Effector memory CD8-positive, alpha-beta T cell (primary cell): ENCODE measurements at places on chromosomes 7 and 10.

GRCh38 chr7:137371616-137372015 is 28.1 kb upstream of the PTN start:
- no peak for DNase-seq

- DNase-seq: no peak
These were observed 62.6 kb downstream of the COL13A1 start for GRCh38 chr10:69864321-69864720.

GRCh38 chr7:144628176-144628575 is 207.7 kb downstream of the TPK1 start:
- no peak for DNase-seq

DNA sequence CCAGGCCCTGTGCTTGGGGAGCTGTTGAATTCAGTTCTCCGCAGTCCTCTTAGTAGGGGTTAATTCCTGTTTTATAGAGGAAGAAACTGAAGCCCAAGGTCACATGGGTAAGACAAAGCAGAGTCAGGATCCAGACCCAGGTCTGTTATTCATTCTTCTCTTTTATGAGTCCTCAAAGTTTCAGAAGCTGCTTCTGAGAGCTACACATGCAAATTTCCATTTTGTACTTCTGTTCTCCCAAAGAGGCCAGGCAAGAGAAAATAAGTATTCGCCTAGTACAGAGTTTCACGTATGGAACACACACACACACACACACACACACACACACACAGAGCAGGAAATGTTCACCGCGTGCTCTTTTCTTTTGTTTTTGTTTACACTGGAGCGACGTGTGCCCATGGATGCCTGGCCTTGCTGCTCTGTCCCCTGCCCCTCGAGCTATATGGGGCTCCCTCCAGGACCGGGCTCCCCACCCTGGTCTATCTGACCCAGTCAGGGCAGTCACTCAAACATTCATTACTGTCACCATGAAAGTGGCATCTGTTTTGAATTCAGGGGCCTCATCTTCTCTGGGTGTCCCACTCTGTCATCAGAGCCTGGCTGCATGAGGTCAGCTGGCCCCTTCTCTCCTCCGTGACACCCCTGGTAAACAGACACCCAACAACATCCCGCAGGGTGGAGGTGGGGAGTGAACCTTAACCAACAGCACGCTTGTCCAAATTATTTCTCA is 84.4 kb downstream of the TNS3 start:
- no peak for DNase-seq

DNA sequence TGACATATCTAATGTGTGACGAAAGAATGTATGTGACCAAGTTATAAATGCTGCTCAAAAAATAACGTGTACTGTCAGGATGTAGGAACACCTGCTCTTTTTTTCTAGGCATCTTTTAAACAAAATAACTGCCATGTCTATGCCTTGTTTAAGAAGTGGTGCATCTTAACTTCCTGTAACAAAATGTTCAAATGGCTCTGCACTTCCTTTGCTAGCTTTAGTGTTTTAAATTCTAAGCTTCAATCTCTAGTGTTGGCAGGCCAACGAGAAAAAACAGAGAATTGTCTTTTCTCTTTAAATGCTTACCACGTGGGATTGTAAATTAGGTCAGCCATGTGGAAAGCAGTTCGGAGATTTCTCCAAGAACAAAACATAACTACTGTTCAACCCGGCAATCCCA is 14.6 kb upstream of the PDSS1 start:
- DNase-seq: no peak

DNA sequence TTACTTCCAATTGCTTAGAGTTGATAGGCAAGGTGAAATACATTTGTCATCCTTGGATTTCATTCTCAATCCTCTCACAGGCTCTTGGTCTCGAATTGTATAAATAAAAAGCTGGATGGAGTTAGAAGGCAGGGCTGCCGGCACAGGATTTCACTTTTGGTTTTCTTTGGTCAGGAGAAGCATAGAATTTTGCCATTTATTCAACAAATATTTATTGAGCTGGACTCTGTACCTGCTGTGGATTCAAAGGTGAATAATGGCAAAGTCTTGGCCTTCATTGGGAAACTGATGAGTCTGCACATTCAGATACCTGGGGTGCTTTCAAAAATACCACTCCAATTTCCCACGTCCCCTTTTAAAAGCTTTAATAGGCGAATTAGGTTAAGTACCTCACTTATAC is 49.7 kb downstream of the PDK4 start:
- DNase-seq: no peak

DNA sequence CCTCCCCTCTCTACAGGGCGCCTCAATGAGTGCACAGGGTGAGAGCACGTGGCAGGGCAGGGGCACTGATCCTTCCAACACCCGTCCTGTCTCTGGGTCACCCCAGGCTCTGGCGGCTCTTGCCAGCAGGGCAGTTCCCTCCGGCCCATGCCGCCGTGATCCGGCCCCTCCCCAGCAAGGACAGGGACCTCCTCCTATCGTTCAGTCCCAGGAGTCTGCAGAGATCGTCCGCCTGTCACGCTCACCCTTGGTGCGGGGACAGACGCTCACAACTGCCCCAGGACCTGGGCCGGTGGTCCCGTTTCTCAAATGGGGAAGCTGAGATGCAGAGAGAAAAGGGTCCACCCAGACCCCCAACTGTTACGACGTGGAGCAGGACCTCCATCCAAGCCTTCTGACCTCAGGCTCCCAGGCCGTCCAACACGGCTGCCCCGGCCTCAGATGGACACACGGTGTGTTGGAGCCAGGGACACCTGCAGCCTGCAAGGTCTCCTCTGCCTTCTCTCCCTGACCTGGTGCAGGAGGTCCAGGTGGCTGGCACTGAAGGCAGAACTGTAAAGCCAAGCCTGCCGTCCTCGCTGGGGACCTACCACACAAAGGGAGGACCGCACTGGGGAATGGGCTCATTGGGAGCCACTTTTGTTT is 248.9 kb downstream of the ELFN1 start:
- DNase-seq: no peak

GRCh38 chr10:93224005-93224779 is 150.5 kb downstream of the CYP26A1 start:
- no peak for DNase-seq

DNA sequence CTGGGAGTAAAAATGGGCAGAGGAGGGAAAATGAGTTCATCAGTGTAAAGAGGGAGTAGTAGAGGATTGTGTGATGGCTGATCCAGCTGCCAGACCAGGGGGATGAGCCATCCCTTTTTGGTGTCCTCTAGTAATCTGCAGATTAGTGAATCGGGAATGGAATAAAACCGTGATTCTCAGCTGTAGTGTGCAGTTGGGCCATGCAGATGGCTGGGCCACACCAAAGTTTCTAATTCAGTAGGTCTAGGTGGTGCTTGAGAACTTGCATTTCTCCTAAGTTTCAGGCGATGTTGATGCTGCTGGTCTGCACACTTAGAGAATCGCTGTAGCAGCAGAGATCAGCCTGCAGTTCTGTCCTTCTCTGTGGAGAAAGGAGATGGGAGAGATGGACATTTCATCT is 22.7 kb downstream of the PDCD11 start:
- no peak for DNase-seq

GRCh38 chr7:1505731-1506550 is 1.8 kb upstream of the INTS1 start:
- no peak for DNase-seq

GRCh38 chr10:97838091-97838490 is 11.6 kb upstream of the GOLGA7B start:
- DNase-seq: no peak

DNA sequence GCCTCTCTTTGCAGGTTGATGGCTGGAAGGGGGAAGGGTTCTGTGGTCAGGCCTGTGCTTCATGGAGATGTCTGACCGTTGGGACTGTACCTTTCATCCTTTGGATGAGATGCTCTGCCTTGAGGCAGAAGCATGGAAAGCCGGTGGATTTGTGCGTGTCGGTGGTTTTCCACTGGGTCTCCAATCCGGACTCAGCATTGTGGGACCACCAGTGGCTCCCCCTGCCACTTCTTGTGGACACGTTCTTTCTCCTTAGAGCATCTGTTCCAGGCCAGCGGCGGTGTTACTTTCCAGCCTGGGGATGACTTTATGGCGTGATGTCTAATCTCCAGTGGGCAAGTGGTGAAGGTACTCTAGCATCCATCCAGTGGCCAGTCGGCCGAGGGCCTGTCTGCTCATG is 178.4 kb downstream of the MGMT start:
- DNase-seq: no peak

DNA sequence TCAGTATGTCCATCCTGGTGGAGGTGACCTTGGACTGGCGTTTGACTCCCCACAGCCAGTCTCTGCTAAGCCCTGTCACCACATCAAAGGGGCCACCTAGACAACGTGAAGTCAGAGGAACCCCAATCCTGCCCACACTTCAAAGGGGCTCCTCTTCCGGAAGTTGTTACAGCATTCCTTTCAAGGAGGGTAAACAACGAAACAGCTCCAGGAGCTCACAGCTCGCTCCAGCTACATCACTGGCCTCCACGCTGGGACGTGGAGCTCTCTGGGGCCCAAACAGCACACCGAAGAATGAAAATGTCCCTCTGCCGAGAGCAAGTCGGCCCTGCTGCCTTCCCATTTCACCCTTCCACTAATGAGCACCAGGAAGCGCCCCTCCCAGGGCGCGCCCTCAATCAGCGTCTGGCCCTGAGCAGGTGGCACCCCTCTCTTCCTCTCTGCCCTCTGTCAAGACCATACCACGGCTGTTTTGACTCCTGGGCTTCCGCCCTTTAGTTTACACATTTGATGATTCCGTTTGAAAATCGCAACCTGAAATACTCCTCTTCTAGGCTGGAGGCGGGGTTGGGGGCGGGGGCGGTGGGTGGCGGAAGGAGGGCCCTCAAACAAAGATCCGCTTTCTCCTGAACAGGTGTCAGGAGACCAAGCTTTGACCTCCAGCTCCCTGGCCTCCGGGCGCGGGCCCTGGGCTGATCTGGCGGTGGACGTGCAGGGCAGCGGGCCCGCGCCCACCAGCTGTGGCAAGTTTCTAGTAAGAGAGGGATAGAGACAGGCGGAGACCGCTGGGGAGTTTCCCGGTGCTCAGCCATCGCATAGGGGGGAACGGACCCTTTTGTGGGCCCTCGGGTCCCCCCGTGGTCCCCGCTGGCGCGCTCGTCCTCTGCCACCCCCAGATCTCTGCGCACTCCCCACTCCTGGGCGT is 53.1 kb upstream of the KDM7A start:
- DNase-seq: peak; percentile 59

- DNase-seq: peak; percentile 16
These were observed 96.6 kb downstream of the MKLN1 start for GRCh38 chr7:131424219-131424822.

DNA sequence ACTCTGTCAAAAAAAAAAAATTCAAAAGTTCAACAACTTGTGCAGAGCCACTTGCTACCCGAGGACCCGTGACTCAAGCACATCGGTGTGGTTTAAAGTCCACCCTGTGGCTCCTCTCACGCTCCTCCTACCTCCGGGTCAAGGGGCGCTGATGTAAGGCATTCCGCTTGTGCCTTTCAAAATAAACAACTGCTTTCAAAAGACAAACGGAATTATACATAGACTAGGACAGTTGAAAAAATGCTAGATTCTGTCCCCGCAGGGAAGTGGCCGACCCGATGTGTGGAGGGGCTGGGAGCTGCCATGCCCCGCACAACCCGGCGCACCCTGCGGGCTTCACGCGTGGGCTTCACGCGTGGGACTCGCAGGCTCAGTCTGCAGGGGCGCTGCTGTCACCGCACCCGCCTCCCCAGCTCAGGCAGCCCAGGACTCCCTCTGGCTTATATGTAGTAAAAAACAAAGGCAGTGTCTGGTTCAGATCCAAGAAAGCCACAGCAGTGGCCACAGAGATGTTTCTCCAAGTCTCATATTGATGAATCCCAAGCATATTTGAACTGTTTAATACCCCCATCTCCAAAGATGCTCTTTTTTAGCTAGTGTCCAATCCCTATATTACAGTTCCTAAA is 239.7 kb upstream of the INHBA start:
- DNase-seq: no peak

DNA sequence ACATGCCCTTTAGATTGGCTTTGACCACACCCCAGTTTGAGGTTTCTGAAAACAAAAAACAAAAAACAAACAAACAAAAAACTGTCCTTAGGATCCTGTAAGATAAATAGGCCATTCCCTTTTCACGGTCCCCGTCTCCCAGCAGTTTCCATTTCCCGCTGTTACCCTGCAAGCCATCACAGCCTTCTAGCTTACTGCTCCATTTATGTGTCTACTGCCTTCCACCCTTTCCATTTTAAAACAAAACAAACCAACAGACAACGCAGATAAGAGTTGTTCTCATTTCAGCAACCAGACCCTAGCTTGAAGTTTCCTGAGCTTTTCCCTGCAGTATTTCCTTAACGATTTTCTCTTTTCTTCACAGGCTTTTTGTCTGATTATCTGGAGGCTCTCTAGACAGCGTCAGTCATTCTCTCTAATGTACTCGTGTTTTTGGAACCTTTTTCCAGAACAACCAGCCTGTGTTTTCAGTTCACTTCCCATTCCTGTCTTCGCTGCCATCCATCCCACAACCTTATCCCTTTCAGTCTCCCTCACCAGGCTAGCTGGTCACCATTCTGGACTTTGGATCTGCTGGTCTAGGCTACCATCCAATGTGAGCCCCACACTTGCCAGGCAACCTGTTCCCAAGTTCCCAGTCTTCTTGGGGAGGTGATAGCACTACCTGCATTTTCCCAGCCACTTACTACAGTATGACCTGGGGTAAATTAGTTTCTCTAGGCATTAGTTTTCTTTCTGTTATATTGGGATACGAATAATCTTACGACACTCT is 317.3 kb upstream of the FZD1 start:
- DNase-seq: no peak

DNA sequence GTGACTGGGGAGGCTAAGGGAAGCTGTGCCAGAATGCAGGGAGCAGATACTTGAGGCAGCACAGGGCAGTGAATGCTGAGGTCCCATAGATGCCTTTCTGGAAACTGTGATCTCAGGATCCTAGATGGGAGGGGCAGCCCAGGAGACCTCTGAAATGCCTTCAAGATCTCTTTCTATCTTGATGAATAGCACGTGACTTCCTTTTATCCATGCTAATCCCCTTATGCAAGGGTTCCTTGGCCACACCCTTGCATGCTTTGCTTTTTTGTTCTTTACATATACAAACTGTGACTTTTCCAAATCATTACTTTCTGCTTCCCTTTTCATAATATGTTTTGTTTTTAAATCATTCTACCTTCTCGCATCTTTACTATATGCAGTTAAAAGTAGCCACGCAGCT is 14.7 kb downstream of the ATRNL1 start:
- DNase-seq: no peak
